ENCODE measurements at places on chromosomes 7 and 10.

DNA sequence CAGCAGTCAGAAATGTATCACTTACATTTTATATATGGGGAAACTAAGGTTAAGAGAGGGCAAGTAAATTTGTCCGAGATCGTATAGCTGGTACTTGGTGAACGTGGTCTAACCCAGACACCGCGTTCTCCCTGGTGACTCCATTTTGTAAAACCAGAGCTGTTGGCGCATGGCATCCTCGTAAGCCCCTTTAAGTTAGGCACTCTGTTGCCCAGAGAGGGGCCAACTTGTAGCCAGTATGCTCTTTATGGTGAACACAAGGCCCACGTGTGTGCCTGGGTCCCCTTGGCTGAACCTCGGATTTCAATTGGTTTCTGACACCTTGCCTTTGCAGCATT lies 39.7 kb upstream of the ZNF518A start:
- DNase-seq, result no peak

GRCh38 chr7:11727864-11728263 lies 104.1 kb downstream of the THSD7A start:
- DNase-seq, result no peak

DNA sequence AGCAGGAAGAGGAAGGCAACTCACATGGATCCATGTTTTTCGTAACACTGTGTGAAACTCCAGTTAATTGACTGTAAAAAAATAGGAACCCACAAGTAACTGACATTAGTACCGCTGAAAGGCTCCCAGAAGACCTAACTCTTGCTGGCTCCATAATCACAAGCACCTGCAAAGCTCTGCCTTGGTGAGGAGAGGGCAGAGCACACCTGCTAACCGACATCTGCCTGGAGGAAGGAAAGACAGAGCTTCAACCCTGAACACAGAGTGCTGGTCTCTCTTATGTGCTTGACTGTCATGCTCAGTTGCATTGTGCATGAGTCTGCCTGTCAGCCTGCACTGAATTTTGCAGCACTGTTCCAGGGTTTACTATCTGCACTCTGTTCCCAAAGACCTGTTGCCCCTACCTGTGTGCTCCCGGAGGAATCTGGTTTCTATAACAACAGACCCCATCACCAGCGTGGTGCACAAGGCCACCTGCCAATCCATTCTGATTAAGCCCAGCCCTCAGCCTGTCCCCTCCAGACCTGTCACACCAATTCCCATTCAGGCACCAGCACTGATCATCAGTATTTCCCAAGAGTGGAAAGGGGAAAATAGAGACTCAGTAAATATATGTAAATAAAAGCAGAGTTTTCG lies 63.1 kb upstream of the ANKRD1 start:
- DNase-seq, result no peak

- DNase-seq, result no peak
Measured at GRCh38 chr10:117830787-117831212, 215.9 kb downstream of the RAB11FIP2 start.

DNA sequence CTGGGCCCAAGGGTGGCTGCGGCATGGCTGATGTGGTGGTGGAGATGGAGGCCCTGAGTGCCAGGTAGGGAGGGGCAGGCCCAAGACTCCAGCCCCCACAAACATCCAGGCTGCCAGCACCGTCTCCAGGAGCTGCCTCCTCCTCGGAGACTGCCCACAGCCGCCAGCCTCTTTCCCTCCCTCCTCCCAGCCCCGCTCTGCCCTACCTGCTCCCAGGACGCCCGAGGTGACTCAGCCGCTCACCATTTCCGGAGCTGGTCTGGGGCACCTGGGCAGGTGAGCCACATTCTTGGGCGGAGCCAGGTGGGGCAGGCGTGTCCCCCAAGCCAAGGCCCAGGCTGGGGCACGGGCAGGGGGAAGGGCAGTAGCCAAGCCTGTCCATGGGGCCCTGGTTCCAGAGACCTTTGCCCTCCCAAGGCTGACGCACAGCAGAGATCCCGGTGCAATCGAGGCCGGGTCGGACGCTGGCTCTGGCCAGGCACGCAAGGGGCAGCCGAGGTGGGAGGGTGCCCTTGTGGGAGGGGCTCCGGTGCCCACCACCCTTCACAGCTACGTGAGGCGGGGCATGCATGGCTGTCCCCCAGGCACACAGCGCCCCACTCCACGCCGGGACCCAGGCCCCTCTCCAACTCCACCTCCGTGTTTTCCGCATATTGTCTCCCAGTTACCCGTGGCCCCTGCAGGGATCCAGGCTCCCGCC lies 8.8 kb downstream of the ADAP1 start:
- DNase-seq, result no peak

DNA sequence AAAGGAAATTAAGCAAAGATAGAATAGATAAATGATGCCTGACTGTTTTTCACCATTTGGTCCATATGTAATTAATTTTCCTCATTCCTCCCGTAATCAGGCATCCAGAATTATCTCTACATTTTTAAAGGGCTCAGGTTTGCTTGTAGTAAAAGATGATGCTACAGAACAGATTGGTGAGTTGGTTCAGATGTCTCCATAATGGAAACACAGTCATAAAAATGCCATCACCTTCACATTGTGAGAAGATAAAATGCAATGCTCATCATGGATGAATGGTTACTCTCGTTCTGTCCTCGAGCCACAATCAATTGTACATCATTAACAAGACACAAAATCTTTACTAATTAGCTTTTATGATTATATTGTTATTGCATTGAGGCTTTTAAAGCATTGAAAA lies 64.9 kb upstream of the CELF2 start:
- no peak for DNase-seq

- no peak for DNase-seq
Measured at GRCh38 chr7:33623267-33623666, 282.1 kb upstream of the BMPER start.

DNA sequence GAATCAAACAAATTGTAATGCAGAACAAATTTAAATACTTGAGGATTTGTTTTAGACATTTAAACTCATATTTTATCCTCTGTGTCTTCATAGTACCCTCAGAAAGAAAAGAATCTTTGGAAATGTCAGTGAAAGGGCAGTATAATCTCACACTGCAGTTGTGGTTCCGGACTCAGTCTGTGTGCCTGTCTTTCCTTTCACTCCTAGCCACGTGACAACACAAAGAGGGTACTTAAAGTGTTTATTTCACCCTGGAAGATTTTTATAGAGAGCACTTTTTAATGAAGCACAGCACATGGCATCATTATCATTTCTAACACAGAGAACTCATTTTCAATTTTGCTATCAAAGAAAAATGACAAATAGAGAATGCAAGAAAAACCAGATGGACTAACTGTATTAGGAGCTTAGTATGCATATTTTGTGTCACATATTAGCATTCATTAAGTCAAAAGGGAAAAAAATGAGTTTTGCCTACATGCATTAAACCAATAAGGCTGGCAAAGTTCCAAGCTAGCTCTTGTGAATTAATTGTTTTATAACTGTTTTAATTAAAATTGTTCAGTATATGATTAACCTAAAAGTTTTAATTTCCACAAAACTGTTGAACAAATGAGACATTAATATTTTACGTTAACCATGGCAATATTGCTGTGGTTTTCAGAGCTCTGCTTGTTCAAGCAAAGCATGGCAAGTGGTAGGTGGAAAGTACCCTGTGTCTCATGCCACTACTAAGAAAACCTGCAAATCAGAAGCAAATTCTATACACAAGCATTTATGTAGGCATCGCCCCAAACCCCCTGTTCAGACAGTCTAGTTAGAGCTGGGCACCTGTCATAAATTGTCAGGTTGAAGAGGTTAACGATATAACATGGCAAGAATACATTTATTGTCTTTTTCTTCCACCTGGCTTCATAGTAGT lies 65.9 kb downstream of the AUTS2 start:
- no peak for DNase-seq

GRCh38 chr10:128738386-128738915 lies 612.2 kb upstream of the MKI67 start:
- DNase-seq, result no peak

- no peak for DNase-seq
Measured at GRCh38 chr7:92631067-92631849, 41.1 kb upstream of the FAM133B start.

GRCh38 chr10:118370499-118370898 lies 28.4 kb upstream of the FAM204A start:
- no peak for DNase-seq
